ENCODE measurements at places on chromosomes 1 and 21.

DNA sequence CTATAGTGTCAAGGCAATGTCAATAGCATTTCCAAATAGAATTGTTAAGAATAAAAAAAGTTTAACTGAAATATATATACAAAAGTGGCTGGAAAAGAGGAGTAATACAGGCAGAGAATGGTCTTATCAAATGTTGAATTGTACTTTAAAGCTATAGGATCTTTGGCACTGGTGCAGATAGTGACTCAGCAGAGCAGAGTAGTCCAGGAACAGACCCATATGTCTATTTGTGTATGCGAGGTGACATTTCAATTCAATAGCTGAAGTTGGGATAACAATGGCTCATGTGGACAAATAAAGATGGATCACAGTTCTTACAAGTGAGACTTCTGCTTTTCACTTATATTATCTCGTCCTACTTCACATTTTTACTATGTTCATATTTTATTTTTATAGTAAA is 543.0 kb upstream of the B3GALT2 start:
- no peak for DNase-seq

GRCh38 chr1:43982241-43982640 is 3.2 kb downstream of the B4GALT2 start:
- DNase-seq: no peak

GRCh38 chr1:89995598-89996449 is 914 bp downstream of the ZNF326 start:
- DNase-seq: no peak

DNA sequence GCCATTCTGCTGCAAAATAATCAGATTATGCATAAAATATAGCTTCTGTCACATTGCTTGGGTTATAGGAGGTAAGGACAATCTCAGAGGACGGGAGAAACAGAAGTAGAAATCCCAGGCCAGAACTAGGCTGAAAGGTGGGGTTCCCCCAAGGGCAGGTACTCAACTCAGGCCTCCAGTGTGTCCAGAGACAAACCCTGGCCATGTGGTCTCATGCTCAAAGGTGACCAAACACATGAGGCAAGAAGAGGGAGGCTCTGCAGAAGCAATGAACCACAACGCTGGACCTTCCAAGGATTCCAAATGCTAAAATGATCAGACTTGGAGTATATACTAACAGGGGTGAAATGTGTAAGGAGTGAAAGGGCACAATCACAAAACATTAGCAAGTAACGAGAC is 103.8 kb downstream of the DMRTB1 start:
- DNase-seq: no peak

GRCh38 chr1:28395181-28395580 is 25.6 kb downstream of the PHACTR4 start:
- DNase-seq: no peak

DNA sequence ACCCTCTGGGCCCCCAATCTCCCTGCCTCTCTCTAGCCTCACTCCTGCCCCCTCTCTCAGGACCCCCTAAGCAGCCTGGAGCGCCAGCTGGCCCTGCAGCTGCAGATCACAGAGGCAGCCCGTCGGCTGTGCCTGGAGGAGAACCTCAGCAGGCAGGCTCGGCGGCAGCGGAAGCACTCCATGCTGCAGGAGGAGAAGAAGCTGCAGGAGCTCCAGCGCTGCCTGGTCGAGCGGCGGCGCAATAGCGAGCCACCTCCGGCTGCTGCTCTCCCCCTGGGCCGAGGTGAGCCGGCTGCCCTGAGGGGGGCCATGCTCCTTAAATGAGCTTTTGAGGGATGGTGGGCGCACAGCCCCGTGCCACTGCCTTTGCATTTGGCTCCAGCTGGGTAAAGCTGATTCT is 6.2 kb downstream of the INAVA start:
- no peak for DNase-seq

DNA sequence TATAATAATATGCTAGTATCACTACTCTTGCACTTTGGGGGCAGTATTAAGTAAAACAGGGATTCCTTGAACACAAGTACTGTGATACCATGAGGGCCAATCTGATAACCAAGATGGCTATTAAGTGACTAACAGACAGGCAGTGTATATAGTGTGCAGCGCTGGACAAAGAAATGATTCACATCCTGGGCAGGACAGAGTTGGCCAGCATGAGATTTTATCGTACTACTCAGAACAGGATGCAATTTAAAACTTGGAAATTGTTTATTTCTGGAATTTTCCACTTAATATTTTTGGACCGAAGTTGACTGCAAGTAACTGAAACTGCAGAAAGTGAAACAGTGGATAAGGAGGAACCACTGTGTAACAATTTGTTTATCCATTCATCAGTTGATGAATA is 74.6 kb downstream of the DNTTIP2 start:
- DNase-seq: no peak

DNA sequence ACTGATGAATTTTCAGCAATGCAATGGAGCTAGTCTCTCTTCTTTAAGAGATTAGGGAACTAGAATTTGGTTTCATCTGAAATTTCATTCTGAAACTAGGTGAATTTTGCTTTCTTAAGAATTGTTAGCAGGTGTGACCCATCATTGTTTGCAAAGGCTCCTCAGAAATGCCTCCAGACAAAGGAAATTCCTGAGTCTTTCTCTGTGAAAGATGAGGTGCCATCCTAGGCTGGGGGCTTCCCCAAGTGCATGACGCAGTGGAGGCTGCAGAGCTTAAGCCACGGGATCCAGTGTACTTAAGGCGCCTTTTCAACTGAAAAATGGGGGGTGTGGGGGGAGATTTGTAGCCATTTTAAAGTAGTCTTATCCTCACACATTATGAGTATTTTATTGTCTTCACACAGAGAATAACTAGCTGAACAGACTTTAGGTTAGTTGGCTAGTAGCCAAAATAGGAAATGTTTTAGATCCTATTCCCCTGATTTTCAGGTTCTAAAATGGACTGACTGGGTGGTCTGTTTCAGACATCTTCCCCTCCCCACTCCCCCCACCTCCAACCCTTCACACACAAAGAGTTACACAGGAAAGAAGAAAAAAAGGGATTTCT is 202.0 kb downstream of the NFIA start:
- DNase-seq: no peak

Measured in NCI-H1930 (cell line).